HFFc6 (cell line): ENCODE measurements at places on chromosomes 3 and 15.

GRCh38 chr3:17023006-17023664 is 138.4 kb downstream of the PLCL2 start:
- H3K36me3 ChIP-seq: peaks cover 9% of the 10 kb centered on the region; the same call in 1 of the 2 replicates
- peaks cover 16% of the 10 kb centered on the region for H3K4me1 ChIP-seq
- no peak for DNase-seq
- no peaks in the 10 kb centered on the region for H3K27me3 ChIP-seq
- H3K27ac ChIP-seq: no peak overlapping the region
- H3K4me3 ChIP-seq: no peak overlapping the region

DNA sequence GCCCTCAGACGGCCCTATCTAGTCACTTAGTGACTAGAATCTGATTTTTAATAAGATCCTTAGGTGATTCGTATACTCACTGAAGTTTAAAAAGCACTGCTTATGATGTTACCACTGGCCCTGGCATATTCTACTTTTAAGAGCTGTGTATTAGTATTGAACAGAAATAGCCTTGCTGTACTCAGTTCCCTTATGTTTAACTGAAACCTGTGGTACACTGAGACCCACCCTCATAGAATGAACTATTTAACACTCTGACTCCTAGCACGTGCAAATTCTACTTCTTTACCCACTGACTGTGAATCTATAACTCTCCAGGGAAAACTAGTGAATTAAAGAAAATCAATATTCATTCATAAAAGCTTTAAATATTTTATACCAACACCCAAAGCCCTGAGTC is 108.9 kb downstream of the CCNL1 start:
- H3K36me3 ChIP-seq: no peaks in the 10 kb centered on the region
- H3K27ac ChIP-seq: no peak overlapping the region
- no peaks in the 10 kb centered on the region for H3K4me1 ChIP-seq
- no peak for DNase-seq
- H3K27me3 ChIP-seq: peaks cover 3% of the 10 kb centered on the region; the same call in 1 of the 2 replicates

- no peak for DNase-seq
- H3K27me3 ChIP-seq: peaks cover 10% of the 10 kb centered on the region
- peaks cover 42% of the 10 kb centered on the region for H3K36me3 ChIP-seq
- no peak overlapping the region for H3K27ac ChIP-seq
- no peak overlapping the region for H3K4me3 ChIP-seq
- H3K4me1 ChIP-seq: peaks cover 15% of the 10 kb centered on the region
Observed at GRCh38 chr3:58119186-58119585, 91.6 kb downstream of the DNASE1L3 start.

DNA sequence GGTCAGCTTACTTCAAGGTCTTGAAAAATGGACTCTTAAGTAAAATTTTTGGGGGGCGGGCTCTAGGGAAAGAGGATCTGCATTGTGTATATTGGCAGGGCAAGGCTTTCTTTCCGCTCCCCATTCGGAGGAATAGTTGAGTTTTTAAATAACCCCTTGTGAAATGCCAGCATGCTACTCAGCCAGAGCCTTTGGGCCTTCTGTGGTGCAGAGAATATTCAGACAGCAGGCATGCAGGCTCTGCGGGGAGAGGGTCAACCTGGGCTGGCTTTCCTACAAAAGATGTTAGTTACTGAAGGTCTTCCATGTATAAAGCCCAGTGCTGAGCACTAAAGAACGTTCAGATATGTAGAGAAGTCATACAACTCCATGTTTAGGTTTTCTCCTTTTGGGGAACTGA is 40.6 kb downstream of the ADAMTSL3 start:
- DNase-seq: no peak
- peaks cover 1% of the 10 kb centered on the region; the same call in 1 of the 2 replicates for H3K27me3 ChIP-seq
- H3K27ac ChIP-seq: no peak overlapping the region

- H3K4me1 ChIP-seq: peaks cover 21% of the 10 kb centered on the region; the same call in 1 of the 2 replicates
- H3K36me3 ChIP-seq: peaks cover 9% of the 10 kb centered on the region; the same call in 1 of the 2 replicates
- no peak overlapping the region for H3K27ac ChIP-seq
Observed at GRCh38 chr3:31922962-31923361, 58.1 kb downstream of the OSBPL10 start.

DNA sequence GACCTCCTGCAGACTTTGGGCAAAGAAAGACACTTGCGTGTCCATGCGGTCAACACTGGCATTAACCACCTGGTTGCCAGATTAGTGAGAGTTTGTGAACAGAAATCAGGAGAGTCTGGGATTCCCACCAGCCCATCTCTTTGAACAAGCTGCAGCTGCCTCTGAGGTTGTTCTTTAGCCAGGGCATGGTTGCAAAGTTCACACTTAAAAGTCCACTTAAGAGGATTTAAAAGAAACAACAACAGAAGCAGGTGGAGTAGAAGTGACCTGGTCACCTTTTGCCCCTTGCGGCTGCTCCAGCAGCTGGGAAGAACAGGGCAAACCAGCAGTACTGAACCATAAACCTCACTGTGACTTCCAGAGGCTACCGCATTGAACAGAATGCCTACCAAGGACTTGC is 97.3 kb downstream of the FOXB1 start:
- H3K36me3 ChIP-seq: no peaks in the 10 kb centered on the region
- H3K4me3 ChIP-seq: no peak overlapping the region
- no peaks in the 10 kb centered on the region for H3K4me1 ChIP-seq
- no peaks in the 10 kb centered on the region; the same call in 1 of the 2 replicates for H3K27me3 ChIP-seq

DNA sequence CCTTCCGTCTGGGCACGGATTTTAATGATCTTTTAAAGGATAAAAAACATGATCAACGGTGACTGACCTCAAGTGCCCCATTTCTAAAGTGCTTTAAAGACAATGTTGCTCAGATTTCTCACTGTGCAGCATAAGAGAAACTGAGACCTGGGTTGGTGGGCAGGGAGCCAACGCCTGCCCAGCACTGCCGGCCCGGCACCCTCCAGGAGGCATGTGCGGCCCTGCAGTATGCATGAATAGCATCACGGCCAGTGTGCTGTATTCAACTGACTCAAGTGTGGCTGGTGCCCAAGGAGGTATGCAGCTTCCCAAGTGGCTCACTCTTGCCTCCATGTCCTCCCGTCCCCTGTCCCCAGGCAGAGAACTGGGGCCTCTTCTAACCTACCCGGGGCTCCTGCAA is 30.3 kb downstream of the SEC61A1 start:
- peaks cover 51% of the 10 kb centered on the region for H3K36me3 ChIP-seq
- peaks cover 58% of the 10 kb centered on the region for H3K4me1 ChIP-seq
- no peak overlapping the region for H3K27ac ChIP-seq
- no peak overlapping the region for H3K4me3 ChIP-seq

DNA sequence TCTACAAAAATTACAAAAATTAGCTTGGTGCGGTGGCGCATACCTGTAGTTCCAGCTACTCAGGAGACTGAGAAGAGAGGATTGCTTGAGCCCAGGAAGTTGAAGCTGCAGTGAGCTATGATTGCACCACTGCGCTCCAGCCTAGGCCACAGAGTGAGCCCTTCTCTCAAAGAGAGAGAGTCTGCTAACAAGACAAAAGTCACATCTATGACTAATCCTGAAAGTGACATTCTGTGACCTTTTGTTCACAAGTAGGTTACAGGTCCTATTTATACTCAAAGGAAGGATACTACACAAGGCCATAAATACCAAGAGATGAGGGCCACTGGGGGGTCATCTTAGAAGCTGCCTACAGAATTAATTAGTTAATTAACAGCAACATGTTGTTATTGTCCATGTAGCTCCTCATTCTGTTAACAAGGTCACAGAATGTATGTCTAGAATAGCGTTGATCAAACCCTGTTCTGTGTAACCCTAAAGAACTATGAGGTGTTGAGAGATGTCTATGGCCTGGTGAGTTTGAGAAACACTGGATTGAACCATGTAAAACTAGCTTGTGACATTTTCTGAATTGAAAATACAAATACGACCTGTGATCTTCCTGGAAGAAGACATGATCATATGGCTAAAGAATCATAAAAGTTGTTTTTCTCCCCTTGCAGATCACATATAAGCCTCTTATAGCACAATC is 97.0 kb downstream of the SAMMSON start:
- H3K27ac ChIP-seq: no peak overlapping the region
- H3K4me3 ChIP-seq: no peak overlapping the region
- no peak for DNase-seq
- H3K4me1 ChIP-seq: no peaks in the 10 kb centered on the region
- no peaks in the 10 kb centered on the region for H3K36me3 ChIP-seq
- peaks cover 2% of the 10 kb centered on the region; the same call in 1 of the 2 replicates for H3K27me3 ChIP-seq

DNA sequence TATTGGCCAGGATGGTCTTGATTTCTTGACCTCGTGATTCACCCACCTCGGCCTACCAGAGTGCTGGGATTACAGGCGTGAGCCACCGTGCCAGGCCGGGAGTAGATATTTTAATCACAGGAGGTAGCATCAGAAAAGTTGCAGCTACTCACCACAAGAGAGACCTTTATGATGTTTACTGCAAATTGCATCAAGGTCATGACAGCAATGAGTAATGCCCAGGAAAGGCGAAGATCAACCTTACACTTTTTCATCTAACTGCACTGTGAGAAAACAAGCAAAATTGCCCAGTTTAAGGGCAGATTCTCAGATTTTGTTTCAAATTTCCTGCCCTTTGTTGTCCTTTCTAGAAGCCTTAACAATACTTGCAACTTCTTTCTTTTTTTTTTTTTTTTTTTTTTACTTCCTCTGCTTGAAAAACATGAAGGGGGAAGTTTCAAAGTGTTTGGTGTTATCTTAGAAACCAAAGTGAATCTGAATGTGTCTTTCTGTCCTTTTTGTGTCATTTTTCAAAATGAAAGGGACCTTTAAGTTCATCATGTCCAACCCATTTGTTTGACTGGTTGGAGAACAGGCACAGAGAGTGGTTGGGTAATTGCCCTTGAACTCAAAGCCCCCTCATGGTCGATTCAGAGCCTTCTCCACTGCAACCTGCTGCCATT is 25.0 kb downstream of the TGFBR2 start:
- no peak overlapping the region for H3K4me3 ChIP-seq
- DNase-seq: peak; percentile 32
- H3K4me1 ChIP-seq: peaks cover 77% of the 10 kb centered on the region
- peak overlapping the region; percentile 52 for H3K27ac ChIP-seq

DNA sequence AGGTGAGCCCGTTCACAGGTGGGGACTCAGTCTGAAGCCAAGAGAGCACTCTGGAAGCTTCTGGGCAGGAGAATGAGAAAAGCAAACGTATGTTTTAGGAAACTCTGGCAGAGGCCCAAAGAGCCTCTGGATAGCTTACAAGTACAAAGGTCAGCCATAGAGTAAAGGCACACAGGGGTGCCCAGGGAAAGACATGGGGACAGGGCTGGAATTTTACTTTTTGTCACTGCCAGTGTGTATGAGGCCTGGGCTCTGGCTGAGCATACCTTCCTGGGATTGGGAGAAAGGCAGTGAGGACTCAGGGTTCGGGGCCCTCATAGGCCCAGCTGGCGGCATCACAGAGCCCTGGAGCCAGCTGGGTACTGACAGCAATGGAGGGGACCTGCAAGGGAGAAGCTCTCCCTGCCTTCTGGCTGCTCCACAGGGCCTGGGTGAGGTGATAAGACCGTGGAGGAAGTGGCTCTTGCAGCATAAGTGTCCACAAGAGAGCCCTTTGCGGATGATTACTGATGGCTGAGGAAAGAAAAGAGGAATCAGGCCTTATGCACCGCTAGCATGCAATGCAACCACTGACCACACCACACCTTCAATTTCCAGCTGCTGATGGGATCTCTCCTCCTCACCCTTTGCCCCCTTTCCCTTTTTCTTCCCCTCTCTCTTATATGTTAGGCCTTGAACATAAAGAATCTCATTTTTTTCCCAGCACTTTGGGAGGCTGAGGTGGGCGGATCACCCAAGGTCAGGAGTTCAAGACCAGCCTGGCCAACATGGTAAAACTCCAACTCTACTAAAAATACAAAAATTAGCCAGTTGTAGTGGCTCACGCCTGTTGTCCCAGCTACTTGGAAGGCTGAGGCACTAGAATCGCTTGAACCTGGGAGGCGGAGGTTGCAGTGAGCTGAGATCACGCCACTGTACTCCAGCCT is 25.1 kb upstream of the BCL2L10 start:
- H3K27me3 ChIP-seq: no peaks in the 10 kb centered on the region; the same call in 1 of the 2 replicates
- no peak overlapping the region for H3K4me3 ChIP-seq
- H3K4me1 ChIP-seq: peaks cover 21% of the 10 kb centered on the region
- DNase-seq: no peak
- no peak overlapping the region for H3K27ac ChIP-seq

- peaks cover 5% of the 10 kb centered on the region for H3K36me3 ChIP-seq
- no peak overlapping the region for H3K27ac ChIP-seq
- no peak overlapping the region for H3K4me3 ChIP-seq
- DNase-seq: no peak
- no peaks in the 10 kb centered on the region; the same call in 1 of the 2 replicates for H3K27me3 ChIP-seq
Observed at GRCh38 chr15:45249125-45249780, 2.8 kb upstream of the SLC28A2 start.

GRCh38 chr3:72320095-72320954 is 527.9 kb downstream of the SHQ1 start:
- H3K4me1 ChIP-seq: peaks cover 29% of the 10 kb centered on the region
- no peaks in the 10 kb centered on the region; the same call in 1 of the 2 replicates for H3K27me3 ChIP-seq
- no peaks in the 10 kb centered on the region for H3K36me3 ChIP-seq
- no peak overlapping the region for H3K4me3 ChIP-seq

GRCh38 chr3:37198996-37199395 is 24.6 kb upstream of the LRRFIP2 start:
- peak overlapping the region; percentile 63 for H3K4me3 ChIP-seq
- H3K36me3 ChIP-seq: peaks cover 7% of the 10 kb centered on the region
- H3K4me1 ChIP-seq: peaks cover 65% of the 10 kb centered on the region
- peak; percentile 22 for DNase-seq
- H3K27ac ChIP-seq: peak overlapping the region; percentile 93

DNA sequence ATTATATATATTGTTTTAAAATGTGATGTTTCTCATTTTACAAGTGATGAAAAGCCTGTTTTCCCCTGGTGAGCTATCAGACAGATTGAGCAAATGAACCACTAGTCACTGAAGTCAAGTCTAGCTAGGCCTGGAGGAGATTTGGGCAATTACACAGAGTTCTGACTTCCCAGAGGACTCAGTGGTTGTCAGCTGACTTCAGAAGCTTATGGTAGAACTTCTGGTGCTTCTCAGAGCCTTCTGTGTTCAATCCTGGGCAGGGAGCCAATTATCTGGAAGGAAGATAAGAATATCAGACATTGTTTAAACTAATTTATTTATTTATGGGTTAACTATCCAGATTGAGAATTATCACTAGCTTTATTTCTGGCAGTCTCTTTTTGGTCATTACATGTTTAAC is 37.7 kb upstream of the NAALADL2 start:
- H3K27me3 ChIP-seq: no peaks in the 10 kb centered on the region
- H3K36me3 ChIP-seq: no peaks in the 10 kb centered on the region
- no peak overlapping the region for H3K27ac ChIP-seq
- H3K4me1 ChIP-seq: no peaks in the 10 kb centered on the region

GRCh38 chr3:126612479-126613205 is 42.3 kb downstream of the TXNRD3 start:
- no peak overlapping the region for H3K4me3 ChIP-seq
- no peak overlapping the region for H3K27ac ChIP-seq
- peaks cover 23% of the 10 kb centered on the region for H3K4me1 ChIP-seq
- peaks cover 40% of the 10 kb centered on the region for H3K36me3 ChIP-seq
- no peaks in the 10 kb centered on the region; the same call in 1 of the 2 replicates for H3K27me3 ChIP-seq
- DNase-seq: no peak

DNA sequence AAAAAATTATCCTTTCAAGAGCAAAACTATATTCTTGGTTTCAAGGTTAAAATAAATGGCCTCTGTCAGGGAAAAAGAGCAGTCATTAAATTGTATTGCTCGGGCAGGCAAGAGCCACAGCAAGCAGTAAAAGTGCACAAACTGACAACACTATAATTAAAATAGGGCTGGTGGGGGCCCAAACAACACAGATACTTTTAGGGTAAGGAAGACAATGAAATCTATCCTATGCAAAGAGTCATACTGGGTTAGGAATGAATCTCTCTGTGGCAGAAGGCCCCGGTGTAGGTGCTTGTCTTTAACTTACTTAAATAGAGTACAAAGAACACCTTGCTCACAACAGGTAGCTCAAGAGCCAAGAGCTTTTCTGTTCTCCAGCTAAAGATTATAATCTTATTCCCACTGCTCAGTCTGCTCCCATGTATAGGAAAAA is 94.7 kb downstream of the DLG1 start:
- H3K36me3 ChIP-seq: no peaks in the 10 kb centered on the region
- no peak for DNase-seq
- no peak overlapping the region for H3K27ac ChIP-seq
- no peak overlapping the region for H3K4me3 ChIP-seq
- peaks cover 61% of the 10 kb centered on the region for H3K4me1 ChIP-seq
